A549 treated with CORT108297 at 1 μM for 4 hours (cell line): ENCODE measurements at places on chromosomes 12 and 14. TPM values are rescaled to one million over a fixed set of nuclear protein-coding genes. Genes with fewer than 3 reads are reported as not detected.

The KIF26A gene
- 1.9 to 4.4 TPM (median 3.7 TPM) in 5 replicates for total RNA-seq

The LRRK2 gene
- total RNA-seq: 1.7 to 2.6 TPM (median 2.3 TPM) in 5 replicates

The RAB15 gene
- 17.4 to 19.6 TPM (median 18.2 TPM) in 5 replicates for total RNA-seq

The HOXC4 gene
- 2.2 to 4.3 TPM (median 3.6 TPM) in 5 replicates for total RNA-seq

The KLRC2 gene
- 1.3 to 2.7 TPM (median 2.1 TPM) in 5 replicates for total RNA-seq

The KCNC2 gene
- total RNA-seq: not detected in 5 replicates

The NTN4 gene
- 44.5 to 54.5 TPM (median 50.9 TPM) in 5 replicates for total RNA-seq

The NABP2 gene
- total RNA-seq: 55.2 to 63.7 TPM (median 60.3 TPM) in 5 replicates

The IL26 gene
- total RNA-seq: not detected in 5 replicates

The APPL2 gene
- 15.1 to 25.4 TPM (median 19.9 TPM) in 5 replicates for total RNA-seq

The SMIM41 gene
- not detected in 5 replicates for total RNA-seq

The PPP4R4 gene
- 0.17 to 0.40 TPM (median 0.29 TPM) in 5 replicates for total RNA-seq

The RIMBP2 gene
- 0.08 to 0.09 TPM in 2 of 5 replicates, not detected in the others for total RNA-seq

The CCDC60 gene
- total RNA-seq: not detected in 5 replicates

The GLS2 gene
- 0.06 to 0.22 TPM (median 0.12 TPM) in 5 replicates for total RNA-seq

The PALS1 gene
- 15.2 to 17.7 TPM (median 16.3 TPM) in 5 replicates for total RNA-seq

The NTF3 gene
- total RNA-seq: not detected in 5 replicates

The TDP1 gene
- 11.0 to 16.7 TPM (median 14.2 TPM) in 5 replicates for total RNA-seq

The EFS gene
- not detected in 5 replicates for total RNA-seq

The CLEC9A gene
- not detected in 5 replicates for total RNA-seq

The SDR9C7 gene
- total RNA-seq: not detected in 5 replicates

The SPIC gene
- not detected in 5 replicates for total RNA-seq

The GALNT4 gene
- 4.8 to 7.2 TPM (median 7.0 TPM) in 5 replicates for total RNA-seq

The HVCN1 gene
- total RNA-seq: 0.42 to 0.77 TPM (median 0.61 TPM) in 5 replicates

The RD3L gene
- total RNA-seq: not detected in 5 replicates

The TTC8 gene
- total RNA-seq: 39.7 to 43.2 TPM (median 40.8 TPM) in 5 replicates

The SLC25A21 gene
- total RNA-seq: 0.35 to 1.3 TPM (median 0.75 TPM) in 5 replicates

The TUNAR gene
- not detected in 5 replicates for total RNA-seq

The C12orf50 gene
- total RNA-seq: 0.06 to 0.08 TPM in 2 of 5 replicates, not detected in the others

The RIMKLB gene
- total RNA-seq: 15.1 to 17.9 TPM (median 17.3 TPM) in 5 replicates

The GPR68 gene
- 0.03 to 0.17 TPM (median 0.08 TPM) in 5 replicates for total RNA-seq

The EMP1 gene
- total RNA-seq: 87.2 to 119 TPM (median 113 TPM) in 5 replicates

The ERBB3 gene
- 1.0 to 1.8 TPM (median 1.6 TPM) in 5 replicates for total RNA-seq

The PACS2 gene
- total RNA-seq: 20.5 to 31.2 TPM (median 28.6 TPM) in 5 replicates

The OR11G2 gene
- not detected in 5 replicates for total RNA-seq

The STON2 gene
- 0.53 to 1.0 TPM (median 0.65 TPM) in 5 replicates for total RNA-seq

The SERPINA9 gene
- total RNA-seq: 0.08 TPM in 1 of 5 replicates, not detected in the others

The KRT6A gene
- total RNA-seq: 1.4 to 2.9 TPM (median 1.6 TPM) in 5 replicates

The TAS2R20 gene
- 0.07 to 0.13 TPM (median 0.10 TPM) in 5 replicates for total RNA-seq

The CLEC7A gene
- not detected in 5 replicates for total RNA-seq

The KRT72 gene
- 0.05 TPM in 1 of 5 replicates, not detected in the others for total RNA-seq

The ANO2 gene
- total RNA-seq: 0.04 to 0.10 TPM (median 0.07 TPM) in 3 of 5 replicates, not detected in the others

The TSHR gene
- not detected in 5 replicates for total RNA-seq

The C3AR1 gene
- total RNA-seq: not detected in 5 replicates

The GALNT6 gene
- total RNA-seq: 2.3 to 4.0 TPM (median 2.9 TPM) in 5 replicates

The CCDC184 gene
- total RNA-seq: 3.1 to 4.2 TPM (median 4.1 TPM) in 5 replicates

The CISTR gene
- not detected in 5 replicates for total RNA-seq

The TRIAP1 gene
- 72.6 to 91.5 TPM (median 74.1 TPM) in 5 replicates for total RNA-seq

The CFAP251 gene
- total RNA-seq: 1.1 to 1.3 TPM (median 1.2 TPM) in 5 replicates

The SOX5 gene
- not detected in 5 replicates for total RNA-seq

The CD4 gene
- 0.03 TPM in 1 of 5 replicates, not detected in the others for total RNA-seq

The TEX52 gene
- not detected in 5 replicates for total RNA-seq

The MAP1LC3B2 gene
- total RNA-seq: 1.1 to 1.7 TPM (median 1.4 TPM) in 5 replicates

The FOXM1 gene
- 86.3 to 96.8 TPM (median 90.3 TPM) in 5 replicates for total RNA-seq

The FIGNL2 gene
- 0.17 to 0.30 TPM (median 0.29 TPM) in 5 replicates for total RNA-seq
